ENCODE measurements at places on chromosomes 12 and 14.

- DNase-seq: no peak
Observed at GRCh38 chr12:60693019-60693626, 1097.3 kb downstream of the SLC16A7 start.

DNA sequence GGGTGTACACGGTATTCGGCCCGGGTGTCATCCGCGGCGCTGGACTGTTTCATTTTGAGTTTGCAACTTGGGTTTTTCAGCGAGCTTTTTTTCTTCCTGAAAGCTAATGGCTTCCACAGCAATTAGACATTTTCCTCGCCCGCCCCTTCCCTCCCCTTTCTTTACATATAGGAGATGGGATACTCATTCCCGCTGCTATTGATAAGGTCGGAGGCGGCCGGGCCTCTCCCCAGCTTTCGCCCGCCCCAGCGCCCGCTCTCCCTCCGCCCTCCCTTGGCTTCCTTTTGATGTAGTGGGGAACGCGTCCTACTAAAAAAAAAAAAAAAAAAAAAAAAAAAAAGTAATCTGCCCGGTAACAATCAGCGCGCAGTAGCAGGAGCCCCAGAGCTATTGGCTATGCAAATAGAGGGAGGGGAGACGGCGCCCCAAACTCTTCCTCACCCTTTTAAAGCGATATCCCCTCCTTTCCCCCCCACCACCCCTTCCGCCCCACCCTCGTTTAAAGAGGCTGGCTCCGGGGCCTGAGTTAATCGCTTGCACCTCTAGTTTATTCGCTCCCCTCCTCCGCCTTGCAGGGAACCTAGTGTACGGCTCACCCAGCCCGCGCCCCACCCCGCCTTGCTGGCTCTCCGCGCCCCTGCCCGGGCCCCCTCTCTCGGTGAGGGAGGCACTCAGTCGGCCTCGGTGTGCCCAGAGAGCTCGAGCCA is 1.7 kb upstream of the CCND2 start:
- no peak for DNase-seq

DNA sequence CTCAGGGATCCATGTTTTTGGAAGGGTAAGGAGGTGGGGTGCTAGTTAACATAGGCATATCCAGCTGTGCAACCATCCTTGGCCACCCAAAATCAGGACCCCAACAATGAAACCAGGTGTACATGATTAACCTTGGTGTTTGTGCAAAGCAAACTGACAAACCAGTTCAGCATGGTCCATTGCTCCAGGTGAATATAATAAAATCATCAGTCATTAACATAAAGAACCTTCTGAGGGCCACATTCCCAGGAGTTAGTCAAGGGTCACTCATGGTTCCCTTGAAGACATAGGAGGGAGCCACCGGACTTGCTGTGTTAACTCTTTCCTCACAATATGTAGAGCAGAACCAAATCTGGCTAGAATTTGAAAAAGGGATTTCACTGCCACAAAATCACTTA is 17.8 kb downstream of the SLC38A2 start:
- DNase-seq: peak; percentile 34

DNA sequence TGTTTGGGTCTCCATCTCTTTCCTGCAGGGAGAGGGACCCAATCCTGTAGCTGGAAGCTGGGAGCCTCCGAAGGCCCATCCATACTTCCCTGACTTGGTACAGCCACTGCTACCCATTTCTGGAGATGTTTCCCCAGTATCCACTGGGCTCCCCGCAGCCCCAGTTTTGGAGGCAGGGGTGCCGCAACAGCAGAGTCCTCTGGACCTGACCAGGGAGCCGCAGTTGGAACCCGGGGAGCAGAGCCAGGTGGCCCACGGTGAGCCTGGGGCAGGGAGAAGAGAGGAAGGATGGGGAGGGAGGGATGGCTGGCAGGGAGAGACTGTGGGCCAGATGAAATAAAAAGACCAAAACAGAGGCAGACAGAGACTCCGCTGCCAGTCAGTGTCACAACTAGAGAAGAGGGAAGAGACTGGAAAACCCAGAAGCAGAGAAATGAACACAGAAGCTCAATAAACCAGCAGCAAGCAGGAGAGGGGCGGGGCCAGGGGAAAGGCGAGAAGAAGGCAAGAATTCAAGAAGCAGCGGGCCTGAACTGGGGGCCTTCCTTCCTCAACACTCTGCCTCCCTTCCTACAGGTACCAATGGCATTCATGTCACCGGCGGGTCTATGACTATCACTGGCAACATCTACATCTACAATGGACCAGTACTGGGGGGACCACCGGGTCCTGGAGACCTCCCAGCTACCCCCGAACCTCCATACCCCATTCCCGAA is 6.3 kb downstream of the LTBR start:
- DNase-seq: no peak

- DNase-seq: no peak
Observed at GRCh38 chr14:99150236-99150635, 121.8 kb downstream of the BCL11B start.

- no peak for DNase-seq
Observed at GRCh38 chr12:50571786-50572185, 67.0 kb downstream of the DIP2B start.

DNA sequence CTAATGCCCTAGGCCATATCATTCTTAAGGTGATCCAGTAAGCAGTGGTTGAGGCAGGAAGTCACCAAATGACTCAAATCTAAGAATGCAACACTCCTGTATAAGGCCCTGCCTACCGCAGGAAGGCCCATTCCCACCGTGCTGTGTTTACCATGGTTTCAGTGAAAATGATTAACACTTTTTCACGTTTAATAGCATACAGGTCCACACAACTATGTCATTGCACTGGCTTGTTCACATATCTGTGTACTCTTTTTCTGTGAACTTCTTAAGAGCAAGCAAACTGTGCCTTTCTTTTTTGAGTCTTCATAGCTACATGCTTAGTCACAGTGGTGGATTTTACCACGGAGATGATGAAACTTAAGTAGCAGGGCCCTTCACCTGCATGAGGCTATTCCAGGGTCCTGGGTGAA is 214.9 kb downstream of the CNTN1 start:
- DNase-seq: no peak

DNA sequence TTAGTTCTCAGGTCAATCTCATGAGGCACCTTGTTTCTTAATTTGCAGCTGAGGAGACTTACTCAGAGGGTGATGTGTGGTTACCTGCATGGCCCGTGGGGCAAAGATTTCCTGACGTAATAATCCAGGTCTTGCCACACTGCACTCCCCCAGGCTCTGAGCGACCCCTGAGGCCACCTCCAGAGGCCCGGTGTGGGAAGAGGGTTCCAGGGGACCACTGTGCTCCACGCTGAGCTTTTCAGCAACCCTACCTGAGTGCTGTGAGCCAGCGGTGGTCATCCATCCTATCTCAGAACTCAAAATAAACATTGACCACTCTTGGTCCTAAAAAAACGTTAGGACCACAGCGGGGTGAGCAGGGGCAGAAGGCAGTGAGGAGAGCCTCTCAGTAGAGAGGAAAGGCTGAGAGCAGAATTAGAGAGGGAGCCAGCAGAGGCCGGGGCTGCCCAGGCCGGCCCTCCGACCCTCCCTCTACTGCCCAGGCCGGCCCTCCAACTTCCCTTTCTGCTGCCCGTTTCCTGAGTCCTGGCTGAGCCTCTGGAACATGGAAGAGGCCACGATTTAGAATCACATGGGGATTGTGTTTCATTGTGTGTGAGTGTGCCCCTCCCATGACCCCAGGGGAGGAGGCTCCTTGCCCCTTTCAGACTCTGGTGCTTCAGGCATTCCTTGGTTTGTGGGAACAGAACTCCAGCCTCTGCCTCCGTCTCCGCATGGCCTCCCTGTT is 188.2 kb upstream of the DIO3 start:
- DNase-seq: no peak

DNA sequence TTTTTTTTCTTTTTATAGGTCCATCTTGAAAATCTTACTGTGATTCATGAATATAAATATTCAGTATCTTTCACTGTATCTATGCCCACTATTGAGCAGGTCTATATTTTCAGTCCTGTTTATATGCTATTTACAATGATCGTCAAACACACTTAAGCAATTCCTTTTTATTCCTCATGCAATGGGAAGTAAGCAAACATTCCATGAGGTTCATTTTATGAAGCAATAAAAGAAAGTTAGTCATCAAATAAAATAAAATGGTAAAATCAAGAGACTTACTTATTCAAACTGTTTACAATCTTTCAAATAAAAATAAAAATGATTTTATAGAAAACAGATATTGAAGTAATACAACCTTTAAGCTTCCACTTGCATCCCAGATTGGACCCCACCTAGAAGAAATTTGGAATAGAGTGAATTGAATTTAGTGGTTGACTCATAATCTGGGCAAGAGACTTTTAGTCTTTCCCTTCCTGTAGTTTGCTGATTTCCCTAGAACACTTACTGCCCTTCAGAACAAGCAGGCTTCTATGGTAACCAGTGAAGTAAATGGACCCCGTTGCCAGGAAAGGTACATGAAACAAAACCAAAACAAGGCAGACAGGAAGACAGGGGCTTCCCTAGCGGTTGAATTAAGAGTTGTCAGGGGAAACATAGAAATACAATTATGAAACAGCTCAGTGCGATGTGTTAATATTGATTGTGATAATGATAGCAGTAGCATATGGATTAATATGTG is 241.0 kb upstream of the ATP2B1 start:
- no peak for DNase-seq

DNA sequence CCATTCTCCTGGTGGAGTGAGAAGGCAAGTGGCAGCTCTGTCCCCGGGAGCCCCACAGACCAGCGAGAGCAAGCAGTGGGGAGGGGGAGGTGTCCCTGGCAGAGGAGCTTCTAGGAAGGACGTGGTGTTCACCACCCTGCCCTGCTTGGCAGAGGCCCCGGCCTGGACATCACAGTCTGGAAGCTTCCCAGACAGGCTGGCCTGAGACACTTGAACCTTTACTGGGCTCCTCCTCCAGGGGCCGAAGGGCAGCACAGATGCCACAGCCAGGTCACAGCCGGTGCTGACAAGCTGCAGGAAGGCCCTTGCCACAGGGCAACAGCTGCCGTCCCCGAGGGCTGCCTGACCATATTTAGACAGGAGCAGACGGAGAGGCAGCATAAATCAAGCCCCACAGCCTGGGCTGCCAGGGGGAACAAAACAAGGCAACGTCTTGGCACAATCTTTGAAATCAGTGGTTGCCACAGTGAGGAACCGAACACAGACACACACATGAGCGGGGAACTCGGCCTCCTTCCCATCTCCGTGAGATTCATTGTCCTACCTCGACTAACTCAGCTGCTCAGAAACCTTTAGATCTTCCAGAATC is 28.5 kb downstream of the PRIMA1 start:
- DNase-seq: peak; percentile 19

GRCh38 chr14:23112359-23113178 is 6.5 kb downstream of the CEBPE start:
- DNase-seq: no peak

DNA sequence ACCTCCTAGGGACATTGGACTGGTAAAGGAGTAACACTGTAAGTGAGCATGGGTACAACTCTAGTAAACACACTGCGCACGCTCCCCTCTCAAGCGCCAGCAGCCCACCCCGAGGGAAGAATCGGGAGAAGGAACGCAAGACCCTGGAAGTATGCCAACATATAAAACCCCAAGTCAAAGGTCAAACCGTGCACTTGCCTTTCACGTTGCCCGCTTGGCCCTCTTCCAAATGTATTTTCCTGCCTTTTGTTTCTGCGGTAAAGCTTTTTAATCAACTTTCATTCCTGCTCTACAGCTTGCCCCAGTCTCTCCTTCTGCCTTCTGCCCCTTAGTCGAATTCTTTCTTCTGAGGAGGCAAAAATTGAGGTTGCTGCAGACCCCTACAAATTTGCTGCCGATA is 17.6 kb upstream of the CHST11 start:
- DNase-seq: no peak

GRCh38 chr12:122310626-122311333 is 44.5 kb upstream of the VPS33A start:
- no peak for DNase-seq

DNA sequence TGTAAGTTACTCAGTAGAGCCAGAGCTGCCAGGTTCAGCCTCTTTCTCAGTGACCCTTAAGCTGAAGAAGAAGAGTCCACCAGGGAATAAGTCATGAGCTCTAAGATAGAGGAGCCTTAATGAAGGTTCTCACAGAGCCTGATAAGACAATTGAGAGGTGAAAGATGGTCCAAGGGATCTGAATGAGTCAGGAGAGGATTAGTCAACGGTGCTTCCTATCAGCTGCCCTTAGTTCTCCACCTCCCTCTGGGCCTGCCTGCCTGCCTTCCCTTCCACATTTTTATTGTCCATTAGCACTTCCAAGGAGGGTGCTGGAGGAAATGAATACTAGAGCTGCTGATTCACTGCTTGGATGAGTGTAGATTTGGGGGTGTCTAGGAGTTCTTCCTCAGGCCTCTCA is 161.7 kb upstream of the RMST start:
- DNase-seq: no peak

- no peak for DNase-seq
Observed at GRCh38 chr14:93317875-93318807, 14.7 kb downstream of the BTBD7 start.

Data from DMS79 (cell line).